ENCODE measurements at places on chromosomes 2 and 18.
A peak's percentile ranks its signal among the peaks of the same experiment; 100 is the strongest.

DNA sequence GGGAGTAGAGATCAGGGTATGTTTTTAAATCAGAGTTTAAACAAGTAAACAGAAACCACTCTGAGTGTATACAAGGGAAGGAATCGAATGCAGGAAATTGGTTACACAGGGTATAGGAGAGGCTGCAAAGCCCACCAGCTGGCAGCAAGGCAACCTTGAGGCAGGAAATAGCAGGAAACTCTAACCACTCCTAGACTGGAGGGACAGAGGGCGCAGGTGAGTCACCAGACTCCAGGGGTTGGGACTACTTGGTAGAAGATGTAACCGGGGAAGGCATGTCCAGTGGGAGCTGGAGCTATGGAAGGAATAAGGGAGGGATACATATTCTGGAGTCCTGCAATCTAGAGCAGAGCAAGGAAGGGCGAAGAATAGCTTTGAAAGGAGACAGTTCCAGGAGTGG, 152.3 kb downstream of the MEIS1 start:
- DNase-seq: peak; percentile 34

- no peak for DNase-seq
These were observed 1271.7 kb downstream of the CNTNAP5 start for GRCh38 chr2:125296742-125297141.

DNA sequence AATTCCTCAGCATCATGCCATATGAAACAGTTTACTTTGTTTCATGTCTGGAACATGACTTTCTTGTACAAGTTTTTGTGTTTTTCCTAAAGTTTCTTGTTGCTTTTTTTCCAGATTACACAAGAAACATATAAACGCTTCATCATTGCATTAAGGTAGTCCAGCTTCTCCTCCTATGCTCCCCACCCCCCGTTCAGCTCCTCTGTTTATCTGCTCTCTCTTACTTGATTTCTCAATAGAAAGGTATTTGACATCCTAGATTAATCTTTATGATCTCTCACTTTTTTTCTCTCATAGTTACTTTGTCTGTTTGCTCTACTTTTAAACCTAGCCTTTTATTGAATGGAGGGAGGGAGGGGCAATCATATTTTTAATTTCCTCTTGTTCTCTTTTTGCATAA, 25.4 kb downstream of the SLC40A1 start:
- DNase-seq: peak; percentile 37

DNA sequence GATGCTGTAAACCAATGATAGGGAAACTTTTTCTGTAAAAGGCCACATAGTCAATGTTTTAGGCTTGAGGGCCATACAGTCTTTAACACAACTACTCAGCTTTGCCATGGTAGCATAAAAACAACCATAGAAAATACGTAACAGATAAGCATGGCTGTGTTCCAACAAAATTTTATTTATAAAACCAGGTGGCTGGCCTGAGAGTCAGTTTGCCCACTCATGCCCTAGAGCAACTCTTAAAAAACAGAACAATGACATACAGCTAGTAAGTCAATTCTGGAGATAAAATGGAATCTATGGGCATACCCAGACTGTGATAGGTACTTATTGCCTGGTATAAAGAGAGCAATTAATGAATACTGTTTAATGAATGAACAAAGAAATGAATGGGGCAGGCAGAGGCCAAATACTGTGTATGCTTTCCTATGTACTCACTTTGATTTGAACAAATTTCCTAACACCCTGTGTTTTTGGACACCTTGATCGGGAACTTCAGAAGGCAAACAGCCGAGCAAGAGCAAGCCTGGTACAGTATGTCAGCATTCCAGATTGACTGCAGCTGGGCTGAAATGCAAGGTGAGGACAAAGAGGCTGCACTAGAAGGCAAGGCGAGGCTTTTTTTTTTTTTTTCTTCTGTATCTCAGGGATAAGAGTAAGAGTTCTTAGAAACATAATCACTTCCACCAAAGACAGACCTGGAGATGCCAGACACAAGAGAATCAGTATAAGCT, 315.3 kb downstream of the CLIP4 start:
- DNase-seq: no peak

DNA sequence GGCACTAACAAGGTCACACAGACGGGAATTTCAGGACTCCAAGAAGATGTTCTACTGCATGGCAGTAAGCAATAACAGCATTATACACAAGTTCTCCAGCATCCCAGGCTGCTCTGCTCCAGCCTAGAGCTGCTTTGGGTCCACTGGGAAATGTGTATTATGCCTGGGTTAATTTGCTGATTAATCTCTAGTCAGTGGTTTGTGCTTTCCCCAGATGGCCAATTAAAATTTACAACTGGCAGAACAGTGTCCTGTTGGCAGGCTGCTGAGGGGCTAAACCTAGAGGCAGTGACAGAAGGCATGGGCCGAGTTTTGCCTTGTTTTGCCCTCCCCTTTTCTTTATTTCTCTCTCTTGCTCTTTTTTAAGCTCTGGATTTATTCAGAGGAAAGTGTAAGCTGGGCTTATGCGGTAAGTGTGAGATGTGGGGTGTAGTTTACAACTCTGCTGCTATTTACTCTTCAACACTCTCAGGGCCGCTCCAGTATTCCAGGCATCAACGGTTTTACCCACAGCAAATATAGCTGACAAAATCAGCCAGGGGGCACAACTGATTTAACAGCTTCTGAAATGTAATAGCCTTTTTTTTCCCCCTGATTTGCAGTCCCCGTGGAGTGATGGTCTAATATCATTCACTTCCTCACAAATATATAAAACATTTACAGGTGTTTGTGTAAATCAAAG, 348.0 kb downstream of the GPD2 start:
- no peak for DNase-seq

DNA sequence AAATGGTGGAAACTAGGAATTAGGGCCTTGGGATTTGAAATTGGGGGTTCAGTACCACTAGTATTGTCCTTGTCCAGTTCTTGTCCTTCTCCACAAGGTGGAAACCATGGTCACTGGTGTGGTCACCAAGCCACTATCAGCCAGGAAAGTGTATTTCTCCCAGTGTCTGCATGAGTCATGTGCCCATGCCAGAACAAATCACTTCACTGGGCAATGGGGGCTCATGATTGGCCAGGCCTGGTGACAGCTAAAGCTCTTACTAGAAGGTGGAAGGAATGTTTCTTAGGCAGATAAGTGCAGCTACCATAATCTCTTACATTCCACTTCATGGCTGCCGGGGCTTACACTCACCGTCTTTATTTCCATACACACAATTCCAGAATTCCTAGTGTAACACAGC, 124.8 kb upstream of the TACR1 start:
- DNase-seq: peak; percentile 1

DNA sequence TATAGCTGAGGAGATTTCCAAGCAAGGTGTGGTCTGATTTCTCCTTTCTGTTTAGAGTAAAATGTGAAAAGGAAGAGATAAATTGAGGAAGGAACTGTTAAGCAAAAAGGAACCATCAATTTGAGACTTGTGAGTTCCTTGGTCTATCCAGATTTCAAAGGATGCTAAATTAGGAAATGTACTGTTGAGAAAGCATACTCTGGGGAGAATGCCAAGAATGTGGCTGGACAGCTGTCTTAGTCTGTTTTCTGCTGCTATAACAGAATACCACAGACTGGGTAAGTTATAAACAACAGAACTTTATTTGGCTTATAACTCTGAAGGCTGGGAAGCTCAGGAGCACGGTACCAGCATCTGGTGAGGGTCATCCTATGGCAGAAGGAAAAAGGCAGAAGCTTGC, 1097.2 kb downstream of the TDRD15 start:
- no peak for DNase-seq

GRCh38 chr18:67342159-67342558, 174.4 kb downstream of the DSEL start:
- DNase-seq: no peak

GRCh38 chr18:80086281-80086680, 22.8 kb upstream of the ADNP2 start:
- peak; percentile 27 for DNase-seq

- no peak for DNase-seq
These were observed 137.8 kb downstream of the LAMA3 start for GRCh38 chr18:23826850-23827620.

DNA sequence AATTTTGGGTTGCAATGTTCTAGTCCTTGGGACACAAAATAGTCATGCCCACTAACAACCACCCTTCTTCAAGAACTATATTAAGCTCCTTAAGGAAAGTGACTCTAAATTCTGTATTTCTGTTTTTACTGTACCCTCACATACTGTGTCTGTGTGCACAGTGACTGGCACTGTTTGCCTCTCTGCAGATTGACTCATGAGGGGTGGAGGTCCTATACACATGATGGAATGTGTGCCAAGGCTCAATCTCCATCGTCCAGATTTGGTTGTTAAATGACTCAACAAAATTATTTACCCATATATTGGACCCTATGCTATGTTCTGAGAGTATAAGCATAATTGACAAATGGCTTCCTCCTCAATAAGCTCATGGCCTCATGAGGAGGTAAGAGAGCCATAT, 126.6 kb upstream of the CWC22 start:
- no peak for DNase-seq

GRCh38 chr2:154537843-154538450, 160.5 kb upstream of the KCNJ3 start:
- no peak for DNase-seq

DNA sequence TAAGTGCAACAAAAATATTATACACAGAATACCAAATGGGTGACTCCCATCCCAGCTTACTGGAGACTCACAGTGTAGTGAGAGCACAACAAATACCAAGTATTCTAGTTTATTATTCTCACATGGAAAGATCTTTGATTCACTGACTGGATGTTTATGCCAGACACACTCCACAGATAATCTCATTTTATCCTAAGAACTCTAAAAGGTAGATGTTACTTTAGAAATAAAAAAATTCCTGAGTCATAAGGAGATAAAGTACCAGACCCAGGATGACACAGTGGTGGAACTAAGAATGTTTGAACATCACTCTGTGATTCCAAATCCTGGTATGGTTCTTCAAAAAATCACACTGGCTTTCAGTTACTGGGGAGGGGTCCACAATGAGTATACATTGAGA, 136.2 kb downstream of the CDH2 start:
- no peak for DNase-seq

- DNase-seq: no peak
These were observed 32.1 kb upstream of the SPATS2L start for GRCh38 chr2:200274116-200275075.

GRCh38 chr2:100641125-100641435, 78.3 kb downstream of the PDCL3 start:
- no peak for DNase-seq

GRCh38 chr2:178419123-178419522, 31.9 kb downstream of the PRKRA start:
- peak; percentile 35 for DNase-seq

DNA sequence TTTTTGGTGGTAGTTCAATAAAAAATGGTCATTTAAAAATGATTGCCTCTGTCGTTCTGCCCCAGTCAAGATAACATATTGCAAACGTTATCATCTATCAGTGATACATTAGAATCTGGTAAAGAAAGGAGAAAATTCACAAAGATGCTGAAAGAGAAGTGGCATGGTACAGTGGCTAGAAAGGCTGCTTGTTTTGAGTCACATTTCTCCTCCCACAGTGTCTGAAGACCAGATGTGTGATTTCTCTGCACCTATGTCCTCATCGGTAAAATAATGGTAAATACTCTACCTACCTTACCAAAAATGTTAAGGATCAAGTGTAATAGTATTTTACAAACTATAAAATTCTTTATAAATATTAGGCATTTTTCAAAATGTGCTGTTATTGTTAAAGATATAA, 76.1 kb upstream of the NOSTRIN start:
- DNase-seq: no peak

- DNase-seq: peak; percentile 77
These were observed 112.8 kb upstream of the MAP3K20 start for GRCh38 chr2:172962824-172963223.

GRCh38 chr2:4096978-4097766, 393.8 kb downstream of the DCDC2C start:
- DNase-seq: no peak

DNA sequence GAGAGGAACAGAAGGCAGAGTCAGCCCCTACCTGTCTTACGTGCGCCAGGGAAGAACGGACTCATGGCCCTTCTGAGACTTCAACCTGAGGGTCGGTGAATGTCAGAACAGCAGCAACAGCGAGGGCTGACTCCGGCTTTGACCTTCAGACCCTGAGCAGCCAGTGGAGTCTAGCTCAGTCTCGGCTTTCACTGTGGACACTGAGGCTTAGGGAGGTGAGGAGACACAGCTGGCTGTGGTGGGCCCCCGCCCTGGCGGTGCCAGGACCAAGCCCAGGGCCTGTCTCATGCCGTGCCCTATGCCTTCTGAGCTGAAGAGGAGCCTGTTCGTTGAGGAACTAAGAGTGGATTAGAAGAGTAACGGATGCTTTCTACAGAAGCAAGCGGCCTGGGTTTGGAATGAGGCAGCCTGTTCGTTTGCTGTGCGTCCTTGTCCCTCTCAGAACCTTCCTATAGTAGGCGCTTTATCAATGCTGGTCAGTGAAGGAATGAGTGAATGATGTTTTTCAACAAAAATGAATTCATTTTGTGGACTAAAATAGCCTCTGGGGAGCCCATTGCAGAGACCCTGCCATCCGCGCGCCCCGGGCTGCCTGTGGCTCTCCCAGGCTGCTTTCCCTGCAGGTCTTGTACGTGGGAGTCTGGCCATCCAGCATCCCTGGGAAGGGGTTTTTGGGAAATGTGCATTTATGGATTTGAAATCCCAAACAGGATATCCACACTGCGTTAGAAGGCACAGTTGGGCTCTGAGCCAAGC, 38.9 kb downstream of the ASB1 start:
- DNase-seq: no peak

GRCh38 chr2:154912215-154912614, 213.7 kb downstream of the KCNJ3 start:
- DNase-seq: no peak

- DNase-seq: peak; percentile 32
These were observed 7.0 kb downstream of the CTIF start for GRCh38 chr18:48545757-48546321.

DNA sequence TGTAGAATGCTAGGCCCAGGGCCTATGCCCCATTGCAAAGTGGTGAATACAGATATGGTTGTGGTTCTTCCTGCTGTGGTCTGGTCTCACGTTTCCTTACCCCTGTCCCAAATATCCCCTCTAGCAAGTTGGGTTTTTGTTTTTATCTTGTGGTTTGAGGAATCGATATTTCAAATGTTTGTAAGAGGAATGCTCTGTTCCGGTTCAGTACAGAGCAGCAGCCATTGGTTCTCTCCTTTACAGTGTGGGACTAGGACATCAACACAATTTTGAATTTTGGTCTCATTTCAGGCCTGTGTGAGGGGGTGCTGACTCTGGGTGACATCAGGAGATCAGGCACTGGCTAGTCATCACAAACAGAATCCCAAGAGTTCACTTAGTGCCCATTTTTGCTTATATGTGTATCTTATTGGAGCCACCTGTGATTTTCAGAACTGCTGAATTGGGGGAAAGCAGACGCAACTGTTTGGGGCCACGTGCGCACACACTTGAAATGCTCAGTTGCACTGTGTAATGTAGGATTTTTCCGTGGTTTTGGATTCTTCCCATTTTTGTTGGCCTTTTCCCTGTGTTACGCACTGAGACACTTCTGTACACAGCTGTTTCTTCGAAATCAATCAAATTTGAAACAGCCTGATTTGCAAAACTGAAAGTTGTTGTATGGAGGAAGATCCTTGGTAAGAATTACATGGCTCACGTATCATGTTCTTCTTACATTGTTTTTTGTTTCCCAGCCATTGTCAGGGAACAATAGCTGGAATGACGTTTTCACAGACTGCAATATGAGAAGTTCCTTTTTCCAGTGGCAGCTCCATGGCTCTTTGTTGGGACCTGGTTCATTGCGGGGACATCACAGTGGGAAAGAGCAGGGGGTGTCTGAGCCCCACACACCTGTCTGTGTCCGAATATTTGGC, 8.6 kb downstream of the SH3BP4 start:
- DNase-seq: no peak
